CD8-positive, alpha-beta memory T cell (primary cell): ENCODE measurements at places on chromosomes 3 and 15.

DNA sequence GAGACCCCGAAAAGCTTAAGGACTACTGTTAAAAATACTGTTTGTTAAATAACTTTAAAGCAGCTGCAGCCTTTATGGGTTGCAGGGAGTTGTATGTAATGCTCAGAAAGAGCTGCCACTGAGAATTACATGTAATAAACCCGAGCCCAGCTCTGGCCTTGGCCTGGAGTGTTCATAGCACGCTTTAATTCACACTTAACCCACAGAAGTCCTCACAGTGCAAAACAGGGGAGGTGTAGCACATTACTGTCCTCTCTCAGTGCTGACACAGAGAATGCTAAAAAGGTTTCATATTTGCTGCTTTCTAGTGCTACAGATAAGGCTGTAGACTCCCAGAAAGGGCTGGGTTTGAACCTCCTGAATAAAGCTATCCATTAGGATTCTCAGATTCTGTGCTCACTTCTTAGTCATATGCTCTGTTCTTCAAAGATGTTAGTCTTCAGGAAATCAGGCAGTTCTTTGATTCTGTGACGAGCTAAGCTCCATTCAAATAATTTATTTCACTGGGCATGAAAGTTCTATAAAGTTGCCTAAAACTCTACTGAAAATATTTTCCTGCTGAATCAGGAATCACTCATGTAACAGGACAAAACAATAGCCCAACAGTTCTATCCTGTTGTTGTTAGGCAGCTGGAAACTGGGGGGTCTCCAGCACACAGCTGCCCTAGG lies 108.0 kb downstream of the SENP2 start:
- no peak for DNase-seq

DNA sequence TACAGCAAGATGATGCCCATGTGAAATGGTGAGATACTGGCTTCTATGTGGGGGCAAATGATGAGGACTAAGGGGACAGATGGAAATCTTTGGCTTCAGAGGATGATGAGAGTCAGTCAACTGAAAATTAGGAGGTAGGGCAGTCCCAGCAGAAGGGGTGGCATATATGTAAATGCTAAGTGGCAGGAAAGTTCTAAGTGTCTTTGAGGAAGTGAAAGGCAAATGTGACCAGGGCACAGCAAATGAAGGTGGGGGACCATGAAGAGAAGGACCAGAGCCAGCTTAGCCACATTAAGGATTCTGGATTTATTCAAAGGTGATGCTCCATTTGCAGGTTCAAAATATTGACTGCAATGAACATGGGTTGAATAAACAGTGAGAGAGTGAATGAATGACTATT lies 29.2 kb upstream of the LIMD1 start:
- DNase-seq, result no peak

DNA sequence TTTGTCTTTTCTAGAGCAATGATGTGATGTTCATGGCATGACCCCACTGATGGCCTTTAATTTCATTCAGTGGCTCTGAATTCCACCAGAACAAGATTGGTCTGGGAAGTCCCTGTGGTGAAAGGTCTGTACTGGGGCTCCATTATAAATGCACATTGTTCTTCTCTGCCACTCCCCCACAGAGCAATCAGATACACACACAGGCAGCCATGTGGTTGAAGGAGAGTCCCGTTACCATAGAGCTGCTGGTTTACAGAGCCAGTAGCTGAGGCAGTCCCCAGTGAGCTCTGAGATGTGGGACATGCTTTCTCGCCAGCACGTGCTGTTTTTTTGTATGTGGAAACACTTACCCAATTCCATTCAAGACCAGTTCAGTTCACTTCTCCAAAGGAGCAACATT lies 172.7 kb upstream of the TRIM42 start:
- no peak for DNase-seq

GRCh38 chr15:63981596-63982320 lies 64.5 kb downstream of the DAPK2 start:
- no peak for DNase-seq

GRCh38 chr15:57158997-57159668 lies 217.2 kb upstream of the CGNL1 start:
- DNase-seq, result no peak

DNA sequence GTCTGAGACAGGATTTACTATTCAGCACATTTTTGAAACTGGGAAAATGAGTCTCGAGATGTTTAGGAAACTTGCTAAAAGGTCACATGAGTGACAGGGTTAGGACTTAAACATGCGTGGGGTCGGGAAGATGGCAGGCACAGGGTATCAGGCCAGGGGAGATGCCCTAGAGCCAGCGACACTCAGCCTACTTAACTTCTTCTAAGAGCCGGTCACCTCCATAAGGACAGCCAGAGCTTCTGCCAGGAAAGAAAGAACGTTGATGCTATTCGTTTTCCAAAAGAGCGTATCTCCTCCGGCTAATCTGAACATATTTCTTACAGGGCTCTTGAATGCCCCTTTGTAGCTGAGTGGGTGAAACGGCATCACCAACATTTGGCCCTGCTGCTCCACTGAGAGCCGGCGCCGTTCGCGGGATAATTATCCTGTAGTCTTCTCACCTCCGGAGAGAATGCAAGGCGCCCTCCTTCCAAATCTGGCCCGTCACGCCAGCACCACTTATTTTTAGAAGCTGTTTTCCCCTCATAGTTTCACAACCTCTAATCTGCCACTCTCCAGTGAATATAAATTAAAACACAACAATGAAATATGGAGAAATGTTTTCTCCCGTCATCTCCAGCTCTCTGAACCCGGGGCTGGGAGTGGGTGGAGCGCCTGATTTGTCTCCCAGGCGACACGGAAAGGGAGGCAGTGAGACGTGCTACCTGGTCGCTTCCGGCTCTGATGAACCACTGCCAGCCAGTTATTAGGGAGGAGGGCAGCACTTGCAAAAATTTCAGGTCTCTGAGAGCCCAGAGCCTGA lies 58.5 kb downstream of the LIPC start:
- no peak for DNase-seq

DNA sequence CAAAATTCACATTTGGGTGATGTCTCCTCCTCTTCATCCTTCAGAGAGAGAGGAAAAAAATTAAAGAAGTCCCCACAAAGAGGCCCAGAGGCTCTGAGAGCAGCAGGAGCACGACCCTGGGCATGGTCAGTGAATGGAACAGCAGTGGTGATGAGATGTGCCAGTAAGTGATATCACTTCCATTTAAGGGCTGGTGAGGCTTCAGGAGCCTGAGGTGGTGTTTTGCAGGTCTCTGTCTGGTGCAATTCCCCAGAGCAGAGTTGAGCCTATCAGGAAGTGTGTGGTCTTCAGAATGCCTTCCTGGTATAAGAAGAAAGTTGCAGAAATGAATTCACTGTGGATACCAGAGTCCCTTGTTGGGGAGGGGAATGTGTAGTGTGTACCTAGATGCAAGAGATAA lies 21.4 kb downstream of the ERICH6 start:
- DNase-seq, result no peak

DNA sequence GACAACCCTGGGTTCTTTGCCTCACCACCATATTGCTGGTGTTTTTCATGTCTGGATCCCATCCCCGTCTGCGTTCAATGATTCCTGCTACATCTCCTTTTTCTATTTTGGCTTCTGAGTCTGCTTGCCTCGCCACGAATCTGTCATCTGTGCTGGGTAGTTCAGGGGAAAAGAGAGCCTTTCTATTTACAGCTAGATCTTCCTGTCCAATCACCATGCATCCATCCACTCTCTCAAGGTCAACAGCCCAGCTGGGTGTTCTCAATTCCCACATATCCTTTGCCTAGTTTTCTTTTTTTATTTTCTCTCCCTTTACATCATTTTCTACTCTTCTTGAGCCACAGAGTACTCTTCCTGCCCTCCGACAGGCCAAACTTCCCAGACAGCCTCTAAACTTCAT lies 104.8 kb upstream of the RAD18 start:
- no peak for DNase-seq

GRCh38 chr15:64052925-64053491 lies 6.7 kb upstream of the DAPK2 start:
- DNase-seq, result no peak
